ENCODE measurements at places on chromosomes 7 and 10.

DNA sequence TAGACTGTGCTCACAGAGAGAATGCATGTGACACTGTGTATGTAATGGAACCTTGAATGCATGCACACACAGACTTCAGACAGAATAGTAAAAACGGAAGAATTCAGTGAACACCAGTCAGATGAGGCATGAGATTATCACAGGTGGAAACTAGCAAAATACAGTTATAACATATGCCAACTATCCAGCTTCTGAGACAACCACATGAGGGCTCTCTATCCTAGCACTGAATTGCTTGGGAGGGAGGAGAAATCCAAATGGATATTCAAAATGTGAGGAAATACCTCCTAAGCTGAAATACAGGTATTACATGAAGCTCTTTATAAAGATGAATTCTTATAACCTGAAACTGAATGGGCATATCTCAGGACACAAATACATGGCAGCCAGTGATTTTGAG, 30.6 kb downstream of the GARS1 start:
- no peak for DNase-seq

DNA sequence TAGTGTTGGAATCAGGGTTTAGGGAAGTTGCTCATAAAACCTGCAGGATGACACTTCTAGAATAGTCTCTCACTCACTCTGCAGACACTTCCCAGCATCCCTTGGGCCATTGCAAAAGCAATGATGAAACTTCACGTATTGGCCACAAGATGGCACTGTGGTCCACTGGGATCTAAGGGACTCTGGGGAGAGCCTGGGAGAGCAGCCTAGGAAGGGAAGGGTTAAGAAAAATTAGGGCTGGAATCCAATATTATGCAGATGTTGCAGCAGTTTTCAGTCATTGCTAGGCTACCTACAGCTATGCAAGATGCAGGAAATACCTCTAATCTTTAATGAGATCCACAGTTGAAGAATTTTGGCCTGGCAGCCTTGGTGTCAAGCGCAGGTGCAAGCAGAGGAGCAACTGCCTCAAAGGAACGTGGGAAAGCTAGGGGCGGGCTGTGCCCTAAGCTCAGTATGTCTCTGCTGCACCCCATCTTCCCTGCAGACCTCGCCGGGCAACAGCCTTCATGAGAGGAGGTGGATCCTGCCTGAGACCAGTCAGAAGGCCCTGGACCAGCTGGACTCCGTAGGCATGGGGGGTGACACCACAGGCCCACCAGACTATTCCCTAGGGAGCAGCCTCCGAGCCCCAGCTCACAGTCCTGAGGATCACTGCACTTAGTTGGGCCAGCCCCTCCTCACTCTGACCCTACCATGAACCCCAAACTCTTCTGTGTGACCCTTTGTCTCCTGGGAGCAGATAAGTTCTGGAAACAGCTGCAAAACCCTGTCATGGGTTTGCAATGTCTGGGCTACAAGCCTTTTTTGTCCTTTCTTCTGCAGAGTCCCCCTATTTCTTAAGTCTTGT, 127.9 kb upstream of the PRSS58 start:
- DNase-seq = peak; percentile 28

DNA sequence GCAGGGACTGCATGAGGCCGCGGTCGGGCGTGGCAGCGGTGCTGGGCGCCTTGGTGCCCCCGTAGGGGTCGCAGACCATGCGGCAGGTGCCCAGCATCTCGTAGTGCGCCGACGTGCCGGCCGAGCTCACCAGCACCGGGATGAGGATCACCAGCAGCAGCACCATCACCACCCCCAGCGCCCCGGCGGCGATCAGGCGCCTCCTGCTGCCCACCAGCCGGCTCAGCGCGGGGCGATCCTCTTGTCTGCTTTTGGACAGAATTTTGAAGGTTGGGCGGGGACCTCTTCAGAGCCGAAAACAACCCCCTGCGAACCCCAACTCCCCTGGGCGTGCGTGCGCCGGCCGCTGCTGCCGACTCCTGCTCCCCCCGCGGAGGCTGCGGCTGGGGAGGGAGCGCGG, 779 bp downstream of the C1QL3 start:
- peak; percentile 29 for DNase-seq

DNA sequence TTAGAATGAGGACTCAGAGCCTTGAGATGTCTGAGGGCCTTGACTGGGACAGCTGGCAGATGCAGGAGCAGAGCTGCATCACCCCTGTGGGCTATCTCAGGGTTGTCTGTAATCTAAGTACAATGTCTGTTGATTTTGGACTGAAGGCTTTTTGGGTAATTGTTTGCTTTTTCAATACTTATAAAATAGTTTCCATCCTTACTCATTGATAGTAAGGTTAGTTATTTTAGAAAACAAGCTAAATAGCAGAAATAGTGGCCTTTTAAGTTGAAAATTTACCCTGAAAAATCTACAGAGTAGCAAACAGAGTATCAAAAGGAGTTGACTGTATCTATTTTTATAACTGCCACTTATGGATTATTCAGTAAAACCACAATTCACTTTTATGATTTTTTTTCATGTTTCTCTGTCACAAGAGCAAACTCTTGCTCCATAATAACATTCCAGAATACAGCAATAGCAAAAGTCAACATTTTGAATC, 179.7 kb downstream of the CFTR start:
- no peak for DNase-seq

DNA sequence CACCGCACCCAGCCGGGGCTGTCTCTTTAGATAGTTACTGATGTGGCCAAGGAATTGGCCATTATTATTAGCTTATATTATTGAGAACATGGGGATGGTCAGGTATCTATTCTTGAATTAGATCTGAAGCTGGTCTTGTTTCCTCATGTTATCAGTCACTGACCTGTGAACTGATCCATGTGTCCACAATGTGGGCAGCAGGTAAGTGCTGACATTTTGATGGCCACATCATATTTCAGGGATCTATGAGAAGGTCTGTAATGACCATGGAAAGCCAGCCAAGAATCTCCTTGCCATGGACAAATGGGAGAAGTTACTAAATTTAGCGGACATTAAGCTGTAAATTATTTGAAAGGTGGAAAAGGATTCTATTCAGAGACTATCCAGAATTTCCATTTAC, 61.4 kb downstream of the GBF1 start:
- no peak for DNase-seq

DNA sequence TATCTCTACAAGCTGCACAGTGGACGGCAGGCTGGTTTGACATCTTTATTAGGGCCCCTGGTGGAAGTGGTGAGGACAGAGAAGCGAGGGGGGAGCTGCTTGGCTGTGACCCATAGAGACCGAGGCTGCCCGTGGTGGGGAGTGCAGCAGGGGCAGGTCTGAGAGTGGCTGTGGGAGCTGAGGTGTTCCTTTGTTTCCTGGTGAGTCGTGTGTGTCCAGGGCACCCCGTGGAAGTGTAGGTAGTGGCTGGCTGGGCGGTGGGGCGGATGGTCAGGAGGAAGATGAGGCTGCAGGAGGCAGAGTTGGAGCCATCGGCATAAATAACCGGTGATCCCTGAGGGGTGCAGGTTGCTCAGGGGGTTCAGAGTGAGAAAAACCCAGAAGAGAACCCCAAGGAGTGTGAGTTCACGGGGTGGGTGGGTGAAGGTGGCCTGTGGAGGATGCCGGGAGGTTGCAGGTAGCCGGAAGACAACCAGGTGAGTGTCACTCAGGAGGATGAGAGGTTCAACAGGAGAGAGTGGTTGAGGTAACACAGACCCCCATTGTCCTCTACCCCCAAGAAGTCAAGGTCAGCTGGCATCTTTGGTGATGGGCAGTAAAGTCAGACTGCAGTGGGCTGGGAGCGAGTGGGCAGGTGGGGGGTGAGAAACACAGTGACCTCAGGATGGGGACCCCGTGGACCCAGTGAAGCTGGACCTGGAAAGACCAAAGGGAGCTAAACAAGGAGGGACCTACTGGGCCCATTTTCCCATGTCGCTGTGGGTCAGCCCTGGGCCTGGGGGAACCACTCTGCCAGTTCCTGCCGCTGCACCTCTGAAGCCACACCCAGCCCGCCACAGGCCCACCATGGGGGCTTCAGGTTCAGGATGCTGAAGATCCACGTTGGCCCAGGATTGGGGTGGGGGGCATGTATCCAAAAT, 7.8 kb downstream of the ATP6V0E2 start:
- DNase-seq = no peak

- DNase-seq = no peak
These were observed 728.3 kb upstream of the PHF14 start for GRCh38 chr7:10245406-10245805.

DNA sequence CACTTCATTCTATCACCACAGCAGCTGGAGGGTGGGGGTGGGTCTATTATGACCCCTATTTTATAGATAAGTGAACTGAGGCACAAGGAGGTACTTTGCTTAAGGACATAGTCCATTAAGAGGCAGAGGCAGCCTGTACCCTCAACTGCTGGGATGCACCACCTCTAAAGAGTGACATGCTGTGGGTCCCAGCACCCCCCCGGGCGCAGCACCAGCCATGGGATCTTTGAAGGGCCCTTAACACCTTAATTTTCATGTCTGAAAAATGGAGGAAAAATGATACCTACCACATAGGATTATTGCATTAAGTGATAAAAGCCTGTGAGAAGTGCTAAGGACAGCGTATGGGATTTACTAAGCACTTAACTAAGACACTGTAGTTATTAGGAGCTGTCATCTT, 15.4 kb downstream of the ADCYAP1R1 start:
- no peak for DNase-seq

- DNase-seq = no peak
These were observed 25.9 kb downstream of the ABRAXAS2 start for GRCh38 chr10:124827474-124827873.

- no peak for DNase-seq
These were observed 220.3 kb upstream of the SLC26A5 start for GRCh38 chr7:103666326-103666725.

DNA sequence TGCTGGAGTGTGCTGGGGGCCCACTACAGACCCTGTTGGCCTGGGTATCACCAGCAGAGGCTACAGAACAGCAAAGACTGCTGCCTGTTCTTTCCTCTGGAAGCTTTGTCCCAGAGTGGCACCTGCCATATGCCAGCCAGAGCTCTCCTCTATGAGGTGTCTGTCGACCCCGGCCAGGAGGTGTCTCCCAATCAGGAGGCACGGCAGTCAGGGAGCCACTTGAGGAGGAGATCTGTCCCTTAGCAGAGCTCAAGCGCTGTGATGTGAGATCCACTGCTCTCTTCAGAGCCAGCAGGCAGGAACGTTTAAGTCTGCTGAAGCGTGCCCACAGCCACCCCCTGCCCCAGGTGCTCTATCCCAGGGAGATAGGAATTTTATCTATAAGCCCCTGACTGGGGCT, 316.2 kb downstream of the ETV1 start:
- no peak for DNase-seq

- no peak for DNase-seq
These were observed 78.1 kb upstream of the RHEB start for GRCh38 chr7:151597541-151598444.

DNA sequence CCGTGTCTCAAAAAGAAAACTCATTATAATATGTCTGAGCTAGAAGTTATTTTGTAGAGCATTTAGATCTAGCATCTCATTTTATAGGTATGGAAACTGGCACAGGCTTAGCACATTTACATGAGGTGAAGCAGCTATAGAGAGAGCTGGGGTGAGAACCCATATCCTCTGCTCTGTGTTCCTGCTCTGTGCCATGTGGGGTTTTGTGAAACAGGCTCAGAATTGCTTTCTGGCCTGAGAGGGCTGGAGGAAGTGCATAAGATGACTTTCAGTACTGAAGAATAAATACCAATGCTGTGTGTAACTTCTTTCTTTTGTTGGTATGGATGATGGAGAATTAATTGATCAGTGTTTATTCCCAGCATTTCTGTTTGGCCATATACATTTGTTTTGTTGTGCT, 159.1 kb downstream of the LRRC4 start:
- no peak for DNase-seq

- no peak for DNase-seq
These were observed 38.4 kb downstream of the VSTM4 start for GRCh38 chr10:49076741-49077521.

- no peak for DNase-seq
These were observed 35.5 kb downstream of the RAB19 start for GRCh38 chr7:140439359-140439758.

DNA sequence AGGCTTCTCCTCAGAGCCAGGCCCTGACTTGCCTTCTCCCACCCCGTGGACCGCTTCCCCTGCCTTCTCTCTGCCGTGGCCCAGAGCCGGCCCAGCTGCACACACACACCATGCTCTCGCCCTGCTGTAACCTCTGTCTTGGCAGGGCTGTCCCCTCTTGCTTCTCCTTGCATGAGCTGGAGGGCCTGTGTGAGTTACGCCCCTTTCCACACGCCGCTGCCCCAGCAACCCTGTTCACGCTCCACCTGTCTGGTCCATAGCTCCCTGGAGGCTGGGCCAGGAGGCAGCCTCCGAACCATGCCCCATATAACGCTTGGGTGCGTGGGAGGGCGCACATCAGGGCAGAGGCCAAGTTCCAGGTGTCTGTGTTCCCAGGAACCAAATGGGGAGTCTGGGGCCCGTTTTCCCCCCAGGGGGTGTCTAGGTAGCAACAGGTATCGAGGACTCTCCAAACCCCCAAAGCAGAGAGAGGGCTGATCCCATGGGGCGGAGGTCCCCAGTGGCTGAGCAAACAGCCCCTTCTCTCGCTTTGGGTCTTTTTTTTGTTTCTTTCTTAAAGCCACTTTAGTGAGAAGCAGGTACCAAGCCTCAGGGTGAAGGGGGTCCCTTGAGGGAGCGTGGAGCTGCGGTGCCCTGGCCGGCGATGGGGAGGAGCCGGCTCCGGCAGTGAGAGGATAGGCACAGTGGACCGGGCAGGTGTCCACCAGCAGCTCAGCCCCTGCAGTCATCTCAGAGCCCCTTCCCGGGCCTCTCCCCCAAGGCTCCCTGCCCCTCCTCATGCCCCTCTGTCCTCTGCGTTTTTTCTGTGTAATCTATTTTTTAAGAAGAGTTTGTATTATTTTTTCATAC, 38.0 kb downstream of the LIMK1 start:
- DNase-seq = no peak

DNA sequence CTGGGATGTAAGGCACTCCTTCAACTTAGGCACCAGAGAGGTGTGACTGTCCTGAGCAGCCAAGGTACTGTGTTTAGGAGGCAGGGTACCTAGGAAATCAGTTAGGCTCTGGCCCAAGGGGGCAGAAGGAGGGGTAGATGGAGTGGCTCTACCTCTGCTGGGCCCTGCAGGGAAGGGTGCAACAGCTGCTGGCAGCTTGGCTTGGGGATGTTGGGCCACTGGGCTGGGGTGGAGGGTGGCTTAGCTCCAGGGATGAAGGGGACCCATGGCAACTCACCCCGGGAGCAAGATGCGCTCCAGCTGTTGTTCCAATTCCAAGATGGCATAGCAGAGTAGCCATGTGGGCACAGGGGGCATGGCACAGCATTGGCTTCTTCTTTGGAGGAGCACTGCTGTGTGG, 42.1 kb downstream of the NEURL1 start:
- no peak for DNase-seq

DNA sequence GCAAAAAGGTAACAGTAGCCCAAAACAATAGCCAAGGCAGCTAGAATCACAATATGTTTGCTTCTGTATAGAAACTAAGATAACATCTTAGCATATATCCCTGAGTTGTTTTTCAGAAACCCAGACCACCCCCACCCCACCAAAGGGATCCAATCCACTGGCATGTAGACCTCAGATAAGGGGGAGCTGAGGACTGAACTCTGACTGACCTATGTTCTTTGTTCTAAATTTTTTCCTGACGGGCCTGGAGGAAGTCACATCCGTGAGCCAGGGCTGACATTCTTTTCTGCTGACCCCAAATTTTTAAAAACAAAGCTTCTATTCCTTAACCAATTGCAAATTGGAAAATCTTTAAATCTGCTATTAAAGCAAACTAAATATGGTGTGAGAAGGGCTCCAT, 493.9 kb upstream of the IGFBP3 start:
- no peak for DNase-seq

- DNase-seq = no peak
These were observed 42.7 kb upstream of the PPIF start for GRCh38 chr10:79304479-79305087.
